ENCODE measurements at places on chromosomes 6 and 20.
A peak's percentile ranks its signal among the peaks of the same experiment; 100 is the strongest.

GRCh38 chr6:38915205-38915925 lies 133.2 kb upstream of the GLP1R start:
- DNase-seq: no peak

DNA sequence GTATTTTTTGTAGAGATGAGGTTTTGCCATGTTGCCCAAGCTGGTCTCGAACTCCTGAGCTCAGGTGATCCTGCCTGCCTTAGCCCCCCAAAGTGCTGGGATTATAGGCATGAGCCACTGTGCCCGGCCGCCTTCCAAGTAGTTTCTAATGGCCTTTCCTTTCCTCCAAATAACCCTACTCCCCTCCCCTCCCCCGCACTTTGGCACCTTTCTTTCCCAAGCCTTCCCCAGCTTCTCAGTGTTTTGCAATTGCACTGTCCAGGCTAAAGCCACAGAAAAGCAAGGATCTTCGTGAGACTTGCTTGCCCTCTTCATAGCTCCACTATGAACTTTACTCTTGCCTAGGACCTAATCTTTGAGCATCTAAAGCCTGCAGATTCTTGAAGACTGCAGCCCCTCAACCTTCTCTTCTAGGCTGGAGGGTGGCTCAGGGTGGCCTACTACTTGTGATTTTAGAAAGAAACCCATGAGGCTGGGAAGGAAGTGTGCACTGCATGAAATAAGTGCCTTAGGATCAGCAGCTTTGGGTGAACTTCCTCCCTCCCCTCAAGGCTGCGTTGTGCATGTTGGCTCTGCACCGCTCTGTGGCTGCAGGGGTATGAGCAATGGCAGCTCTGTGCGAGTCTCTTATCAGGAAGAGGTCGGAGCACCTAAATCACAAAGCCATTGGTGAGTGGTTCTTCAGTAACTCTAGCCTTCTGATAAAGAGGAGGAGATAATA lies 152.4 kb upstream of the SNX9 start:
- no peak for DNase-seq

- no peak for DNase-seq
Observed at GRCh38 chr6:137864812-137865508, 2.1 kb upstream of the TNFAIP3 start.

GRCh38 chr20:43751167-43752050 lies 24.6 kb upstream of the GTSF1L start:
- peak; percentile 22 for DNase-seq

DNA sequence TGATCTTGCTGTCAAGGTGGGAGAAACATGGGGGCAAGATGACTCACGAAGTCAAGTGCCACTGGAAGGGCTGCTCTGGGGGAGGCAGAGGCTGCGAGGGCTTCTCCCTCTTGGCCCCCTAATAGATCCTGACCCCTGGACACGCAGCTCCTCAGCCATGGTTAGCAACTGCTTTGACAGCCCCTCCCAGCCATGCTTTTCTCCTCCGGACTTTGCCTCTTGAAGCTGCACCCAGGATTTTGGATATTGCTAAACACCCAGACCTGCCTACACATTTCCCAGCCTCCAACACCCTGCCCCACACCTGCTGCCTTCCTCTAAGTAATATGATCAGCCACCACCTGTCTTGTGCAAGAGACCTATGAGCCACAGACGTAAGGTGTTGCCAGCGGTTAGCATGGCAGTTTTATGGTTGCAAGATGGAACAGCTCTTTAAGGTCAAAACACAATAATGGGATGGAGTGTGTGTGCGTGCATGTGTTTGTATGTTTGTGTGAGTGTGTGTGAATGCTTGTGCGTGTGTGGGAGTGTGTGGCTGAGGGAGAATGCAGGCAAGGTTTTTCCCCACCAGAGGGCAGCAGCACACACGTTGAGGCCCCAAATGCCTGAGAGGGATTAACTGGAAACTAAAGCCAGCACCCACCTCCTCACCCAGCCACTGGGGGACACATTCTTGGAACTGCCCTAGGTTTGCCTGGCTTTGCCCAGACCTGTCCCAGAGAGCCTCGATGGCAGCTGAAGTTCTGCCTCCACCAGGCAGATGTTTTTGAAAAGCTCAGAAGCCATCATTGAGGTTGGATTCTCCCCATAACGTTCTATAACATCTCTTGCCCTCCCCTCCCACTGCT lies 2.5 kb downstream of the IP6K3 start:
- peak; percentile 38 for DNase-seq

DNA sequence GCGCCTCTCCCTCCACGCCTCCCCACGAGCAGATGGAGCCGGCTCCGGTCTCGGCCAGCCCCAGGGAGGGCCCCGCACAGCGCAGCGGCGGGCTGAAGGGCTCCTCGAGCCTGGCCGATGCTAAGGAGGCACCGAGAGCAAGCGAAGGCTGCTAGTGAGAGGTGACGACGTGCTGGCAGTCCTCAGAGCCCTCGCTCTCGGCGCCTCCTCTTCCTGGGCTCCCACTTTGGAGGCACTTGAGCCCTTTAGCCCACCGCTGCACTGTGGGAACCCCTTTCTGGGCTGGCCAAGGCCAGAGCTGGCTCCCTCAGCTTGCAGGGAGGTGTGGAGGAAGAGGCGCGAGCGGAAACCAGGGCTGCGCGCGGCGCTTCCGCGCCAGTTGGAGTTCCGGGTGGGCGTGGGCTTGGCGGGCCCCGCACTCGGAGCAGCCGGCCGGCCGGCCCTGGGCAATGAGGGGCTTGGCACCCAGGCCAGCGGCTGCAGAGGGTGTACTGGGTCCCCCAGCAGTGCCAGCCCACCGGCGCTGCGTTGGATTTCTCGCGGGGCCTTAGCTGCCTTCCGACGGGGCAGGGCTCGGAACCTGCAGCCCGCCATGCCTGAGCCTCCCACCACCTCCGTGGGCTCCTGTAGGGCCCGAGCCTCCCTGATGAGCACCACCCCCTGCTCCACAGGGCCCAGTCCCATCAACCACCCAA lies 2.5 kb upstream of the TMEM14C start:
- peak; percentile 36 for DNase-seq

DNA sequence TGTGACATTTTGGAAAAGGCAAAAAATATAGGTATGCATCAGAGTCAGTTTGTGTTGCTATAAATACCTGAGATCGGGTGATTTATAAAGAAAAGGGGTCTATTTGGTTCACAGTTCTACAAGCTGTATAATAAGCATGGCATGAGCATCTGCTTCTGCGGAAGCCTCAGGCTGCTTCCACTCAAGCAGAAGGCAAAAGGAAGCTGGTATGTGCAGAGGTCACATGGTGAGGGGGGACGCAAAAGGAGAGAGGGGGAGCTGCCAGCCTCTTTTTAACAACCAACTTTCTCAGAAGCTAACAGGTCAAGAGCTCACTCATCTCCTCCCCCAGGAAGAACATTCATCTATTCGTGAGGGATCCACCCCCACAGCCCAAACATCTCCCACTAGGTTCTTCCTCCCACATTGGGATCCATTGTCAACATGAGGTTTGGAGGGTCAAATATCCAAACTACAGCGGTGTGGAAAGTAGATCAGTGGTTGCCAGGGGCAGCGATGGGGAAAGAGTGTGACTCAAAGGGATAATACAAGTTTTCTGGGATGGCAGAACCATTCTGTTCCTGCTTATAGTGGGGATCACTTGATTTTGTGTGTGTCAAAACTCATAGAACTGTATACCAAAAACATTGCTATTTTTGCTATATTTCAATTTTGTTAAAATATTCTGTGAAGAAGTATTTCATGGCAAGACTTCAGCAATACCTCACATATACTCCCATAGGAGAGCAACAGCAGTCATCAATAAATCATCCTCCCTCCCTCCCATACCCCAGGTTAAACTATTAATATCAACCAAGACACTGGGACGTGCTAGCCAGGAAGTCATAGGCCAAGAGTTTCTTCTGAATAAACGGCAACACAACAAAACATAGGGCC lies 9.9 kb upstream of the FAM50B start:
- DNase-seq: no peak

- no peak for DNase-seq
Observed at GRCh38 chr6:41494212-41495110, 51.7 kb upstream of the FOXP4 start.

DNA sequence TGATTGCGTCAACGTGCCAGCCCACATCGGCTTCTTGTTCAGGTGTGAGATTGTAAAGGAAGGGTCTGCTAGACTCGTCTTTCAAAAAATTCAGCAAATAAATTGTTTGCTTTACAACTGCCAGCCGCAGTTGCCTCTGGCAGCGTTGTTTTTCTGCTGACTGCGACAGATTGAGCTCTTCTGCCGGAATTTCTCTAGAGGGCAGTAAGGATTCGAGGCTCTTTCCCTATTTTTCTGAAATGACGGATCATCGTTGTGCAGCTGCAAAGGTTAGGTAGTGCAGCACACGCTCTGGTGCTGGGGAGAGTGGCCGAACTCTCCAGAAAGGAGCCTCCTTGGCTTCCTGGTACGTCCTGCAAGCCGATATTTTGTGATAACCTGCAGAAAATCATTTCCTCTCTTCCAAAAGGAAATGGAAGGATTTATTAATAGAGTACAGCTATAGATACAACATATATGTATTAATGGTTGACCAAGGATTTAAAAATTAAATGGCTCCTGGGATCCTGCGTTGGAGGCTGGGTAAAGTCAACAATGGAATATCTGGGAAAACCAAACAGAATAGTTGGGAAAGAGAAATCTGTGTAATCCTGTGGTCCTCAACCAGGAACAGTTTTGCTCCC lies 121.9 kb upstream of the ZFP64 start:
- DNase-seq: no peak

- no peak for DNase-seq
Observed at GRCh38 chr6:70289299-70289698, 13.6 kb downstream of the COL9A1 start.

DNA sequence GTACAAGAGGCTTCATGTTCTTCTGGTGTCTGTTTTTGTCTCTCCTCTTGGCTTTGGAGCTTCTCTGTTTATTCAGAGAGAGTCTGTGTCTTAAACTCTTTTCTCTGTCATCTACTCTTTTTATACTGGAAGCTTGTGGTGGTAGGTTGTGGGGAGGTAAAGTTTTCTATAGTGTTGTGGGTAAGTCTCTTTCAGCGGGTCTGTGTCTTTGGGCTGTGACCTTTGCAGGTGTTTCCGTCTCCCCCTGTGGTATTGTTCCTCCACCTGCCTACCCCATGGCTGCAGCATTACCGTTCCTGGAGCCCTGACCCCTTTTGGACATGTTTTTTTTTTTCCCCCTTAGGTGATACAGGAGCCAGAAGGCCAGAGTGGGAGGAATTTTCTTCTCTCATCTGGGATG lies 37.9 kb upstream of the FERMT1 start:
- DNase-seq: no peak

- DNase-seq: no peak
Observed at GRCh38 chr20:62900692-62901584, 25.4 kb downstream of the DIDO1 start.

DNA sequence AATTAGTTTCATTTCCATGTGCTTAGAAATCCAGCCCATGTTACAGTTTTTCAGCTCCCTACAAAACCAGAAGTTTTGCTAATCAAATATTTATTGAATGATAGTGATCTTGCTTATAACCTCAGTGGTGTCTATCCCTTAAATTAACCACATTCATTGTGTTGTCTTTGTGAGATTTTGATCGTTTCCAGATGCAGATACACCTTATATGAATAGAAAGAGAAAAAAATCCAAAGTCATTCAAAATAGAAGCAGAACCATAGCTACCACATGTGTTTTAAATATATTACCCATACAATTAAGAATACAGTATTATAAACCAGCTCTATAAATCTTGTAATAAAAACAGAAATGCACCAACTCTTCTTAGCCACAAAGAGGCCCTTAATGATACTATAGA lies 60.6 kb upstream of the RREB1 start:
- DNase-seq: no peak

DNA sequence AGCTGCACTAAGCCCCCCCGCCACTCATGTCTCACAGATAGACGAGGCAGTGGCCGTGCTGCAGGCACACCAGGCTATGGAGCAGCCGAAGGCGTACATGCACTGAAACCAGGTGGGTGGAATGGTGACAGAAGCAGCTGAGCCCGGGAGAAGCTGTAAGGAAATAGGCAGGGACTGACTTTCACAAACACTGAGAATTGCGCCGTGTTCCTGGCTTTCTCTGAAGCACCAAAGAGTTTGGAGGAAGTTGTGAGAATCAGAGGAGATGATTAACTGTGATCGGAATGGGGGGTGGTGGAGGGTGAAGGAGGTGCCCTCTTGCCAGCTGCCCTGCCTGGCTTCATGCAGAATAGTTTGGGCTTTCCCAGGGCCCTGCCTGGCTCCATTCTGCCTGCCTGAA lies 21.6 kb downstream of the TOMM34 start:
- DNase-seq: no peak

- no peak for DNase-seq
Observed at GRCh38 chr20:44702776-44703175, 12.4 kb upstream of the CCN5 start.

GRCh38 chr6:28747631-28748157 lies 176.1 kb downstream of the TRIM27 start:
- no peak for DNase-seq

- DNase-seq: no peak
Observed at GRCh38 chr6:91864911-91865310, 1278.0 kb upstream of the MAP3K7 start.

Data from activated CD4-positive, CD25-positive, alpha-beta regulatory T cell (primary cell).